ENCODE measurements at places on chromosomes 13 and 19.
A peak's percentile ranks its signal among the peaks of the same experiment; 100 is the strongest.

GRCh38 chr19:33273881-33274662, 28.3 kb downstream of the CEBPA start:
- no peak for DNase-seq

- no peak for DNase-seq
Measured at GRCh38 chr19:15644816-15645215, 4.1 kb downstream of the CYP4F3 start.

GRCh38 chr13:21686751-21687391, 16.0 kb downstream of the FGF9 start:
- DNase-seq, result no peak

DNA sequence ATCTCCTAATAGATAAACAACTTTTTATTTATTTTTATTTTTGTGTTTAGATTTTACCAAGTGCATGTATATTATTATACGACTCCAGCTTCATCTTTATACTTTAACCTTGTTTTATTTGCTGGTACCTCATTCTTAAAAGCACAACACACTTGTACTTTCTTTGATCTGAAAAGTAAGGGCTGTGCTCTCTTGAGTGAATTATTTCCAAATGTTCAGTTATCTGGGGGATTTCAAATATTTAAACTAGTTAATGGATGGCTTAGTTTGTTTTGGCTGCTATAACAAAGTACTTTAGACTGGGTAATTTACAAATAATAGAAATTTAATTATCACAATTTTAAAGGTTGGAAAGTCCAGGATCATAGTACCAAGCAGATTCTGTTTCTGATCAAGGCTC, 1148.2 kb upstream of the PCDH9 start:
- DNase-seq, result no peak

- peak; percentile 87 for DNase-seq
Measured at GRCh38 chr19:12757544-12758274, 6.1 kb downstream of the BEST2 start.

- no peak for DNase-seq
Measured at GRCh38 chr13:111370570-111371535, 50.4 kb downstream of the TEX29 start.

GRCh38 chr13:113211774-113212173, 2.4 kb downstream of the CUL4A start:
- no peak for DNase-seq

GRCh38 chr13:36363366-36363863, 17.2 kb upstream of the SPART start:
- no peak for DNase-seq

DNA sequence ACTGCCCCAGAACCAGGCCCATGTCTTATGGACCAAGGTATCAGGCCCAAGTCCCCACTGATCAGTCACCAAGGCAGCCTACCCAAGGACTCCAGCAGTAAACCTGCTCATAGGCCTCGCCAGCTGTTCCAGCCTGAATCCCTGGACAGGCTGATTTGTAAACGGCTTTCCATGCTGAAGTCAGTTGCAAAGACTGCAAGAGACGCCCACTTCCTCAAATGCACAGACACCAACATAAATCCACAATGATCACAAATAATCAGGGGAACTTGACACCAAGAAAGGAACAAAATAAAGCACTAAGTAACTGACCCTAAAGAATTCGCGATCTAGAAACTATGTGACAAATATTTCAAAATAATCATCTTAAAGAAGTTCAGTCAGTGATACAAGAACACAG, 75.2 kb downstream of the RXFP2 start:
- no peak for DNase-seq

- no peak for DNase-seq
Measured at GRCh38 chr19:34573226-34573864, 91.8 kb downstream of the WTIP start.

DNA sequence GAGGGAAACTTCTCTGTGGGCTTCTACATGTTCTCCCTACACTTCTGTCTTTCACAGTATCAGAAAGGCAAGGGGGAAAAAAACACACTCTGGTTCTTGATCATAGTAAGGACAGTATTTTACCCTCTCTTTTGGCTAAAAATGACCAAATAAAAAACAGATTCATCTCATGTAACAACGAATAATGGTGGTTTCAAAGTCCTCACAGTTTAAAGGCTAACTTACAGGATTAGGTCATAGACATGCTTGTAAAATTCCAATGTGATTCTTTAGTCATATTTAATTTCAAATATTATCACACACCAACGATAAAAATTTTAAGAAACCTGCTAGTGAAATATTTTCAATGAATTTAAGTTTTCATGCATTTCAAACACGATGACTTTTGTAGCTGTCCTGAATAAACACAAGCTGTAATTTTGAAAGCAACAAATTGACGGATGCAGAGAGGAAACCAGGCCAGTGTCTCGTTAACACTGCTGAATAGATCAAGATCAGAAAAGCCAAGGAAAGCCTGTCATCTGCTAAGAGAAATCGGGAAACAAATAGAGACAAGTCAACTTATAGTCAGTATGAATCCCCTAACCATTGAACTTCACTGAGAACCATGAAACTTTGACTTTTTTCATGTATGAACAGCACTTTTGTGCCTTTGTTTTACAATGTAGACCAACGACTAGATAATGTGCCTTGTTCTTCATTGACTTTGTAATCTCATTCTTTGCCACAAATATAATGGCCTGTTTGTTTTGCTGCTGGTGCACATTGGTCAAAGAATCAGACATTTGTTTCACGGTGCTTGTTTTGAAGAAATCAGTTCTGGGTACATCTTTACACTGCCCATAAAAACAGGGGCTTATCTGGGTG, 22.0 kb downstream of the MBNL2 start:
- DNase-seq, result no peak

DNA sequence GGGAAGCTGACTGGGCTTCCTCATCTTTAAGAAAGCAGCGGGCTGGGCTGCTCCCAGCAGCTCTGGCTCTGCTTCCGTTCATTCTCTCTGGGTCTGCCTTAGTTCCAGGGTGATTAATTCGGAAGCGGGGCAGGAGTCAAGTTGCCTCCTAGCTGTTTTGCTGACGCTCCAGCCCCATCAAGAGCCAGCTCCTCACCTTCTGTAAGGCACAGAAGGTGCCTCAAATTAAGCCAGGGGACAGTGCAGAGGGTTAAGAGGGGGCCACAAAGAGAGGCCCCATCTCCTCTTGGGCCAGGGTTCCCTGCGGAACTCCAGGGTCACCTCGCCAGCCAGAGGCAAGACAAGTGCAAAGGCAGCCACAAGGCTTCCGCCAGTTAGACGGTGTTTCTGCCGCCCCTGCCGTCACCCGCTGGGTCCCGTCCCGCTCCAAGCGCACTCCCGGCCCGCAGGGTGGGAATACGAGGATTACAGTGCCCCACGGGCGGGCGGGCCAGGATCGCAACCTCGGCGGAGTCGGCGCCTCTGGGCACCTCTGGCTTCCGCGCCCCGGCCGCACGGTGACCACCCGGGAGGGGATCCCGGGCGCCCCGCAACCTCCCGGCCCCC, 508 bp downstream of the SLC15A1 start:
- no peak for DNase-seq

DNA sequence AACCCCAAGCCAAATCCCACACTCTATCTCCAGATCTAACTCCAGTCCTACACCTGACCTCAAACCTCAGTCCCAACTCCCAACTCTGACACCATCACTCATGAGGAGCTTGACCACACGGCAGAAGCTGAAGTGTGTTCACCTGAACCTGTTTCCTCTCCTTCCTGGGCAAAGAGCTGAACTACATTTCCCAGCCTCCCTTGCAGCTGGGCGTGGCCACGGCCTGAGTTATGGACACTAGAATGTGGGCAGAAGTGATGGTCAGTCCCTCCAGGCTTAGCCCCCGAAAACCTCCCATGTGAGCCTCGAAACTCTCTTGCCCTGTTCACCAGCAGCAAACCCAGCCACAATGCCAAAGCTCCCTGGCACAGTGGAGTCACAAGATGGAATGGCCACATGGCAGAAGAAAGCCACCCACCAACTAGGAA, 19.5 kb upstream of the MEIS3 start:
- DNase-seq, result no peak

DNA sequence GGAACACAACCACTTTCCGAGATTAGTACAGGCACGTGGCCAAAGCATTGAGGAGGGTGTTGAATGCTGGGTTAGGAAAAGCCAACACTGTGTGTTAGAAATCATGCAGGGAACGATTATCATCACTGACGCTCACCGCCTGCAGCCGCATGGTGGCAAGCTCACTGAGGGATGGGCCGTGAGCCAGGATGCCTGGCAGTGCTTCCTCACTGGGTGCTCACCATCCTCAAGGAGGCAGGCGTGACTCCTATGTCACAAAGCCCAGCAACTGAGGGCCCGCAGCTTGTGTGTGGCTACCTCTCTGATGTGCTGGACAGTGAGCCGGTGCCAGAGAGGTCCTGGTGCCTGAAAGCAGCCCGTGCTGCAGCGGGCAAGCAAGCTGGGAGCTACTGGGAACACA, 30.4 kb upstream of the TIMM44 start:
- DNase-seq, result no peak

DNA sequence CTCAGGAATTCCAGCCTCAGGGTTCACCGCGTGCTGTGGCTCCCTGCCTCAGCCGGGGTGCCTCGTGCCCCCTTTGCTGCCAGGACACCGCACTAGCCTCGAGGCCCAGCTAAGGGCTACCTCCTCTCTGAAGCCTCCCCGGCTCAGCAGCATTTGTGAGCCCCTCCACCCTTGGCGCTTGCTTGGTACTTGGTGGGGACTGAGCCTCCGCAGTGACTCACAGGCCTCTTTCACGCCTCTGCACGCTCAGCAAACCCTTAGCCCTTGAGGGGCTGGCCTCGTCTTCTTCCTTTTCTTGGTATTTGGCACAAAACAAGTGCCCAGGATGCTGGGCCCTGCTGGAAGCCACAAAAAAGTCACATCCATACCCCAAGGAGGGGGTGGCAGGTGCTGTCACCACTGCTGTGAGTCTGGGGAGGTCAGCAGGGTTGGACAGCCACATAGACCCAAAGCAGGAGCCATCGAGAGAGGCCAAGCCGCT, 85.4 kb upstream of the TM9SF2 start:
- DNase-seq, result no peak

- no peak for DNase-seq
Measured at GRCh38 chr13:73210218-73210883, 151.5 kb downstream of the KLF5 start.

GRCh38 chr13:99464441-99464949, 36.8 kb upstream of the TM9SF2 start:
- no peak for DNase-seq

DNA sequence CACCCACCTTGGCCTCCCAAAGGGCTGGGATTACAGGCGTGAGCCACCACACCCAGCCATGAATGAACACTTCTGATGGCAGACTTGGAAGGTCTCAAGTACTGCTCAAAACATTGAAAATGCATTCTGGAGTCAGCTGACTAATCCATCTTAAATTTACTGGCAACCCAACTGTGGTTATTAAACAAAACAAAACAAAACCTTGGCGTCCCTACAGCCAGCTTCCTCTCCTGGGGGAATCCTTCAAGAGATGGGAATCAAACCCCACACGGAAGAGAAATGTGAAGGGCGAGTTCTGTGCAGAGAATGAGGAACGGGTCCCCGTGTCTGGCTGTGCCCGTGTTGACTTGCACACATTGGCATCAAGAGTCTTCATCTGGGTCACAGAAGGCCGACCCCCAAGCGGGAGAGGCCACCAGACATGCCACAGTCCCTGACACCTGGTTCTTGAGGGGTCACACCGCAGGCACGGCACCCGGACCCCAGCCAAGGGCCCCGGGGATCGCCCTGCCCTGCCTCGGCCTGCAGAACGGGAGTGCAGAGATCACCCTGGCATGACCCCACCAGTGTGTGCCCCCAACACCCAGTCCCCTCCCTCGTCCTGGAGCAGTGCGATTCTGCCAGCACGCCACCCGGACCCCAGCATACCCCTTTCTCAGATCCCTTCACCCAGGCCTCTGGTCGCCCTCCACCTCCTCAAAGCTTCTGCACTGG, 3.2 kb downstream of the MAP2K2 start:
- DNase-seq, result peak; percentile 40

- DNase-seq, result no peak
Measured at GRCh38 chr13:79194272-79194671, 211.8 kb downstream of the RBM26 start.

DNA sequence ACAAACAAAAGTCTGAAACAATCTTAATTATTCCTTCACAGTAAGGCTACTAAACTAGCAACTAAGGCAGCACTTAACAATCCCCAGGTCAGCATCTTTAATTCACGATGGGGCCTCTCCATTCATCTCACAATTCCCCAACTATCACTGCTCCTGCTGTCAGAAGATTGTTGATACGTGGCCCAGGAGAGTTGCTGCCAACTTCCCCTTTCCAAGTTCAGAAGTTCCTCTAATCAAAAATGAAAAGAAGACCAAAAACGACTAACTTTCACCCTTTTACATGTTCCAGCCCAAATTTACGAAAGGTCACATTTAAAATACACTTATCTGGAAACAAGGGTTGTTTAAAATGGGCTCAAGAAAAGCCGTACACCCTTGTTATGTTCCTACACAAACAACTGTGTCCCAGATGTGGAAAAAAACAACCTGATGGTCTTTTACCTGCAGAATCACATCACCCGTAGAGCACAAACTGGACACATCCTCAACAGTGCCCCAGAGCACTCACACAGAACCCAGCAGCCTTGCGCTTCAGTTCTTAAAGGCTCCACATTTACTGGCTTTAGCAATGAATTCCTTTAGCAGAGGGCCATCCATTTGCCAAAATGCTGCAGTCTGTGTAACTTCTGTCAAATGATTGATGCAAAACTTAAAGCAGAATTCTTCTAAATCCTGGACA, 38.0 kb downstream of the PHF11 start:
- no peak for DNase-seq

- DNase-seq, result no peak
Measured at GRCh38 chr19:16398530-16399249, 73.1 kb downstream of the EPS15L1 start.

DNA sequence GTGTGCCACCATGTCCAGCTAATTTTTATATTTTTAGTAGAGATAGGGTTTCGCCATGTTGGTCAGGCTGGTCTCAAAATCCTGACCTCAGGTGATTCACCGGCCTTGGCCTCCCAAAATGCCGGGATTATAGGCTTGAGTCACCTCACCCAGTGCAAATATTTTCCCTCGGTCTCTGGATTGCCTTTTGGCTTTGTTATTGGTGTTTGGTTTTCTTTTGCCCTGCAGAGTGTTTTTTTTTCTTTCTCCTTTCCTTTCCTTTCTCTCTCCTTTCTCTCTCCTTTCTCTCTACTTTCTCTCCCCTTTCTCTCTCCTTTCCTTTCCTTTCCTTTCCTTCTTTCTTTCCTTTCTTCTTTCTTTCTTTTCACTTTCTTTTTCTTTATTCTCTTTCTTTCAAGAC, 33.2 kb downstream of the KDM4B start:
- peak; percentile 52 for DNase-seq

DNA sequence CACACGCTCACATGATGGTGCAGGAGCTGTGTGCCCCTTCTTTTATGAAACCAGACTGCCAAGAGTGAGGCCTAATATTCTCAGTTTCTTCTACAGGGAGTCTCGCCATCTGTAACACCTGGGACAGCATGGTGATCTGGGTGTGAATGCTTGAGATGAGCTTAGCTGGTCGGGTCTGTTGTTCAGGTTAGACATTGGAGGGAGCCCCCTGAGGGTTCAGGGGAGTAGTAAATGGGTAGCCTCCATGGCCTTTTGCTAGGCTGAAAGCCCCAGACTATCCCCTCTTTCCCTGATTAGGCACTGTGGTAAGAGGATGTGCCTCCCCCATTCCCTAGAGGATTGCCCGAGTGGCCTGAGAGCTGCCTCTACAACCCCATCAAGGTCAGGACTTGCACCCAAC, 1916.1 kb downstream of the PCDH9 start:
- DNase-seq, result no peak

- DNase-seq, result no peak
Measured at GRCh38 chr13:50887151-50887550, 22.4 kb upstream of the RNASEH2B start.

GRCh38 chr13:42275098-42275471, 3.1 kb downstream of the AKAP11 start:
- no peak for DNase-seq

All from H54 (cell line).